ENCODE measurements at places on chromosomes 16 and 17. TPM values are rescaled to one million over a fixed set of nuclear protein-coding genes. Genes with fewer than 3 reads are reported as not detected.

DNA sequence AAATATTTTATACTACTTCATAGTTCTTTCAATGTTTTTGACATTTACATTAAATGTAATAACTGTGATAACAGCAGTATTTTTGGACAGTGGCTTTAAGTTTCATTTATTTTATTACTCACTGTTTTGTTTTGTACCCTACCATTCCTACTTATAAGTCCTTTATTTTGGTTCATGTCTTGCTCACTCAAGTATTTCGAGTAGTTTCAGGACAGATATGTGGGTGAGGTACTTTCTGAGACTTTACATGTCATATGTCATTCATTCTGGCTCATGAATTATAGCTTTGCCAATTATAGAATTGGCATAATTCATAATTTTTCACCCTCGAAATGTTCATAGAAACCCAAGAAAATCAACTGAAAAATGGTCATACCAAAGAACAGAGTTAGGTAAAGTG lies 44.4 kb downstream of the PIK3R5 start:
- no peaks in the 10 kb centered on the region for H3K27me3 ChIP-seq
- H3K4me1 ChIP-seq, result no peaks in the 10 kb centered on the region
- H3K4me3 ChIP-seq, result no peak overlapping the region
- no peak for DNase-seq

OR3A3 gene
- total RNA-seq, result not detected

DNA sequence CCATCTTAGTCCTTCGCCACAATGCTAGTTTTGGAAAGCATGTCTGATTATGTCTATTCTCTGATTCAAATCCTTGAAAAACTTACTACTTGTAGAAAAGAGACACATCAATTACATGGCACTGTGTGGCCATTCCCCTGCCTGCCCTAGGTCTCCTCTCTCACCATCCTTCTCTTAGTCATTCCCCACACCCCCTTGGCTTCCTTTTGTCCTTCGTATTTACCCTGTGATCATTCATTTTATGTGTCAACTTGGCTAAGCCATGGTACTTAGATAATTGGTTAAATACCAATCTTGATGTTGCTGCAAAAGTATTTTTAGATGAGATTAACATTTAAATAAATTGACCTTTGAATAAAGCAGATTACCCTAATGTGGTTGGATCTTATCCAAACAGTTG lies 122.9 kb upstream of the CDH11 start:
- H3K27ac ChIP-seq, result no peak overlapping the region
- peaks cover 3% of the 10 kb centered on the region for H3K36me3 ChIP-seq
- no peaks in the 10 kb centered on the region for H3K27me3 ChIP-seq
- no peak overlapping the region for H3K4me3 ChIP-seq
- H3K4me1 ChIP-seq, result no peaks in the 10 kb centered on the region
- no peak for DNase-seq

DNA sequence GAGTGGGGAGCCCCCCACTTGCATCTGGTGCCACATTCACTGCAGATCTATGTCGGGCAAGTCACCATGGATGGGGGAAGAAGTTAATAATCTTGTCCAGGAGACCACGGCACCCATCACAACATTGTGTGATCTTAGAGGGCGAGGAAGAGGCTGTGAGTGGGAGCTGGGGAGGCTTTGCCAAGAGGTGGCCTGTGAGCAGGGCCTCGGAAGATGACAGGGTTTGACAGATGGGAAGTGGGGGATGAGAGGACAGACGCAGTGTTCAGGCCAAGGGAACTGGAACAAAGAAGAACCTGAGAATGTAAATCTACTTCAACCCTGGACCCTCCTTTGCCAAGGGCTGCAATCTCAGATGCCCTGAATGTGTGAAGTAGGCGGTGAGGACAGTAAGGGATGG lies 12.4 kb downstream of the ACE start:
- H3K27me3 ChIP-seq, result peaks cover 36% of the 10 kb centered on the region
- H3K36me3 ChIP-seq, result no peaks in the 10 kb centered on the region
- DNase-seq, result no peak
- H3K4me3 ChIP-seq, result no peak overlapping the region
- no peaks in the 10 kb centered on the region for H3K4me1 ChIP-seq
- H3K27ac ChIP-seq, result no peak overlapping the region

C1QL1 gene
- 0.36 TPM for total RNA-seq

- H3K27me3 ChIP-seq, result peaks cover 2% of the 10 kb centered on the region
- H3K27ac ChIP-seq, result no peak overlapping the region
- DNase-seq, result no peak
Measured at GRCh38 chr17:10661437-10661836, 4.3 kb upstream of the MYH3 start.

GRCh38 chr16:4381072-4381934 lies 9.7 kb downstream of the VASN start:
- H3K27me3 ChIP-seq, result peaks cover 28% of the 10 kb centered on the region
- H3K27ac ChIP-seq, result no peak overlapping the region
- no peaks in the 10 kb centered on the region for H3K36me3 ChIP-seq
- H3K4me1 ChIP-seq, result peaks cover 63% of the 10 kb centered on the region
- no peak overlapping the region for H3K4me3 ChIP-seq

- H3K4me3 ChIP-seq, result no peak overlapping the region
- DNase-seq, result no peak
- peaks cover 10% of the 10 kb centered on the region for H3K27me3 ChIP-seq
- no peaks in the 10 kb centered on the region for H3K36me3 ChIP-seq
- H3K4me1 ChIP-seq, result peaks cover 11% of the 10 kb centered on the region
Measured at GRCh38 chr17:32954477-32954876, 26.5 kb downstream of the TMEM98 start.

GRCh38 chr17:266219-266618 lies 84.8 kb upstream of the DOC2B start:
- no peak overlapping the region for H3K4me3 ChIP-seq
- peaks cover 29% of the 10 kb centered on the region for H3K27me3 ChIP-seq
- H3K27ac ChIP-seq, result no peak overlapping the region

GRCh38 chr17:50893183-50893993 lies 27.2 kb upstream of the TOB1 start:
- no peak overlapping the region for H3K27ac ChIP-seq
- no peak overlapping the region for H3K4me3 ChIP-seq
- no peak for DNase-seq

PDE6G gene
- total RNA-seq, result 0.75 TPM

- H3K27me3 ChIP-seq, result no peaks in the 10 kb centered on the region
- no peak overlapping the region for H3K4me3 ChIP-seq
- peaks cover 6% of the 10 kb centered on the region for H3K36me3 ChIP-seq
- no peak overlapping the region for H3K27ac ChIP-seq
Measured at GRCh38 chr17:67469208-67469980, 92.3 kb downstream of the PITPNC1 start.

GRCh38 chr16:88061346-88062110 lies 110.3 kb downstream of the BANP start:
- H3K4me1 ChIP-seq, result peaks cover 36% of the 10 kb centered on the region
- H3K36me3 ChIP-seq, result no peaks in the 10 kb centered on the region
- peak overlapping the region; percentile 98 for H3K27ac ChIP-seq
- no peak for DNase-seq
- no peaks in the 10 kb centered on the region for H3K27me3 ChIP-seq

GRCh38 chr16:56087626-56088025 lies 103.7 kb upstream of the GNAO1 start:
- no peak overlapping the region for H3K27ac ChIP-seq
- no peak overlapping the region for H3K4me3 ChIP-seq
- no peaks in the 10 kb centered on the region for H3K36me3 ChIP-seq

DNA sequence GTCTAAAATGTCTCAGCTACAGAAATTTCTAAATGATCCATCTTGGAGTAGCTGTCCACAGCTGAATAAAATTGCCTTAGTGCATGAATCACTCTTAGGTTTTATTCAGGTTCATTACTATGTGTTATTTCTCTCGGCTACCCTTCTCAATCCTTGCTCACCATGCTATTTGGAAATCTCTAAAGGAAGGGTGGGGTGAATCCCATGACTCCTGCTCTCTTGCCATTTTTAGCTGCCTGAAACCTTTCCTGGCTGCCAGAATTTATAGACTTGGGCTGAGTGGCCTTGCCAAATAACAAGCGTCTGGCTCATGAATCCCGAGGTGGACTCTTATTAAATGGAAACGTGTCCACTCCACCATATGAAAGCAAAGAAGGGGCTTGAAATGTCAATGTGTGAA lies 936.1 kb upstream of the SOX9 start:
- no peak overlapping the region for H3K27ac ChIP-seq
- peaks cover 49% of the 10 kb centered on the region for H3K4me1 ChIP-seq
- H3K27me3 ChIP-seq, result peaks cover 1% of the 10 kb centered on the region
- H3K4me3 ChIP-seq, result no peak overlapping the region

KRTAP9-4 gene
- not detected for total RNA-seq

ZNF469 gene
- total RNA-seq, result 17.5 TPM

DNA sequence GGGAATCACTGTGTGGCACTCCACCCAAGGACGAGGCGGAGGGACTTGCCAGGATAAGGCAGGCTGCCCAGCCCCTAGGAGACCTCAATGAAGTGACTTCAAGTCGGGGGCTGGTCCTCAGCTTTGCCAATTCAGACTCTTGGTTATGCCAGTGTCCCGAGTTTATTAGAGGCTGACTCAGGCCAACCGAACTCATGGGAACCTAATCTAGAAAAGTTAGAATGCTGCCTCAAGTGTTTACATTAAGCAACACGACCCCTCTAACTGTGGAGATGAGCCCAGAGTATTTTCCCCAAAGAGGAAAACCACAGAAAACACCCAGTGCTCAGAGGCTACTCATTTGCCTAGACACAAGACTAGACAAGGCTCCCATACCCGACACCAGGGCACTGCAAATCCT lies 1.1 kb upstream of the TEKT3 start:
- H3K4me1 ChIP-seq, result peaks cover 43% of the 10 kb centered on the region
- H3K27me3 ChIP-seq, result peaks cover 27% of the 10 kb centered on the region
- H3K27ac ChIP-seq, result no peak overlapping the region
- no peak for DNase-seq

GRCh38 chr17:4154201-4154600 lies 11.2 kb downstream of the CYB5D2 start:
- no peaks in the 10 kb centered on the region for H3K27me3 ChIP-seq
- H3K36me3 ChIP-seq, result peaks cover 3% of the 10 kb centered on the region
- no peak overlapping the region for H3K27ac ChIP-seq
- DNase-seq, result no peak

GRCh38 chr16:1919327-1919998 lies 1.2 kb upstream of the HS3ST6 start:
- no peak overlapping the region for H3K4me3 ChIP-seq
- no peaks in the 10 kb centered on the region for H3K4me1 ChIP-seq
- peaks cover 60% of the 10 kb centered on the region for H3K27me3 ChIP-seq
- DNase-seq, result no peak
- H3K36me3 ChIP-seq, result 0 out of 2 replicates have a peak, but pooled peaks cover 5% of the 10 kb centered on the region

DNA sequence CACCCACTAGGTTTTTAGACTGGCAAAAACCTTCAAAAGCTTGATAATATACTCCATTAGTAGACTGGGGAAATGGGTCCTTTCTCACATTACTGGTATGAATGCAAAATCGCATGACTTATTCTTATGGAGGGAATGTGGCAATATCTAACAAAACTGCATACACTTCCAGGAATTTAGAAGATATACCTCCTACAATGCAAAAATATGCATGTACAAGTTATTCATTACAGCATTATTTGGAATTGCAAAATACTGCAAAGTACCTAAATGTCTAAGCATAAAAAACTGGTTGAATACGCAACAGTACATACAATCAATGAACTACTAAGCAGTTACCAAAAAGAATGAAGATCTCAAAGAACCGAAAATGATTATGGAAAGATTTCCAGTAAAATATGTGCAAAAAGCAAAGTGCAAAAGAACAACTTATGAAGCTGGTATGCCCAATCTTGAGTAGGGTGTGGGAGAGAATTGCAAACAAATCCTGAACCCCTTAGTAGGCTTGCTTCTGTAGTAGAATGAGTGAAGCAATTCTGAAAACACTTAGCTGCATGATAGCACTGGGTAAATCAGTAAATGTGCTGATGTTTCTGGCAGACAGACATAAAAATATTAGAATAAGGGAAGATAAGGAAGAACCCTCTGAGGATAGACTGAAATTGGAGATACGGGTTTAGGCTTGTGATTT lies 180.1 kb downstream of the PARN start:
- no peak overlapping the region for H3K4me3 ChIP-seq
- no peaks in the 10 kb centered on the region for H3K36me3 ChIP-seq
- DNase-seq, result no peak
- H3K4me1 ChIP-seq, result peaks cover 34% of the 10 kb centered on the region
- no peaks in the 10 kb centered on the region for H3K27me3 ChIP-seq
- H3K27ac ChIP-seq, result no peak overlapping the region

DNA sequence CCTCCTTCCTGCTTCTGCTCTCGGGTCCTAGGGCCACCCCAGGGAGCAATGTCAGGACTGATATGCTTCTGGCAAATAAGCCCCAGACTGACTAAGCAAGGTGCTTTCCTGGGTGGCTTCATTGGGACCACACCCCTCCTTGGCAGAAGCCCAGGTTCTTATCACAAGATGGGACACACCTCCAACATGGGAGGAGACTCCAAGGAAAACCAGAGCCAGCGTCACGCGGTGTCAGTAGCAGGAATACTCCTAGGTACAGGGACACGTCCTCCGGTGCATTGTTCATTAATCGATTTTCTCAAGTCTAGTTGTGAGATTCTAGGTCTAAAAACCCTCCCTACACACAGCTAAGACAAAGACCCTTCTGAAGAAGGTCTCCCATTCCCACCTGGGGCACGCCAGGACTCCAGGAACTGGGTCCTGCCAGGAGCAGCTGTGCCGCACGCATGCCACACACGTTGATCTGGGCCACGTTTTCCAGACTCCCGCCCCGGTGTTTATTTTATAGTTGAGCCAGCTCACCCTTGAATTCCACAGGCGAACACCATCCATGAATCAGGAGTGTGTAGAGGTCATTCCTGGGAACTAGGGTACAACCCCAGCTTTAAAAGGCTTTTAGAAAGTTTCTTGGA lies 30.8 kb downstream of the FA2H start:
- peaks cover 1% of the 10 kb centered on the region for H3K27me3 ChIP-seq
- peaks cover 21% of the 10 kb centered on the region for H3K4me1 ChIP-seq
- peak overlapping the region; percentile 40 for H3K27ac ChIP-seq
- H3K36me3 ChIP-seq, result no peaks in the 10 kb centered on the region
- H3K4me3 ChIP-seq, result peak overlapping the region; percentile 53

DNA sequence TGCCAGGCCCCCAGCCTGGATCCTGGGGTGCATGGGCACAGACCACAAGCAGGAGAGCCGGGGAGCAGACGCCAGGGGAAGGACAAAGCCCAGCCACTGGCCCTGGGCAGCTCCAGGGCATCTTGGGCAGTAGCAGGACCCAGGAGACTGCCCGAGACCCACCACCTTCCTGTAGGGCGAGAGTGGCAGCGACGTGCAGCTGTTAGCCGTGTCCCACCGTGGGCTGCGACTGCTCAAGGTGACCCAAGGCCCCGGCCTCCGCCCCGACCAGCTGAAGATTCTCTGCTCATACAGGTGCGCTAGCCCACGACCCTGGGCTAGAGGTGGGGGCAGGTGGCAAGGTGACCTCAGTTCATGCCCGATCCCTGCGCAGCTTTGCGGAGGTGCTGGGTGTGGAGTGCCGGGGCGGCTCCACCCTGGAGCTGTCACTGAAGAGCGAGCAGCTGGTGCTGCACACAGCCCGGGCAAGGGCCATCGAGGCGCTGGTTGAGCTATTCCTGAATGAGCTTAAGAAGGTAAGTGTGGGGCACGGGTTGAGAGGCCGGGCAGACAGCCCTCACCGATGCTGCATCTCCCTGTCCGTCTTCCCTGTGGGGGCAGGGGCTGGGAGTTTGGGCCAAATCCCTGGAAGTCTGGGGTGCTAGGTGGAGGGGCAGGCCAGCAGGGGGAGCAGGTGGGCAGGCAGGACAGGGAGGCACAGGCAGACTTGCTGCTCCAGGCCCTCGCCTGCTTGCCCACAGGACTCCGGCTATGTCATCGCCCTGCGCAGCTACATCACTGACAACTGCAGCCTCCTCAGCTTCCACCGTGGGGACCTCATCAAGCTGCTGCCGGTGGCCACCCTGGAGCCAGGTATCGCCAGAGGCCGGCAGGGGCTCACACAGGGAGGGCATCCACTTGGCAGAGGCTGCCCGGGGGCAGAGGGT lies 13.5 kb upstream of the SMIM5 start:
- peaks cover 10% of the 10 kb centered on the region for H3K4me1 ChIP-seq
- DNase-seq, result peak; percentile 13
- no peak overlapping the region for H3K4me3 ChIP-seq
- H3K27ac ChIP-seq, result no peak overlapping the region
- H3K27me3 ChIP-seq, result peaks cover 11% of the 10 kb centered on the region
- H3K36me3 ChIP-seq, result no peaks in the 10 kb centered on the region

Measured in HFFc6 (cell line).